SK-MEL-5 (cell line): ENCODE measurements at places on chromosomes 12 and 14.

DNA sequence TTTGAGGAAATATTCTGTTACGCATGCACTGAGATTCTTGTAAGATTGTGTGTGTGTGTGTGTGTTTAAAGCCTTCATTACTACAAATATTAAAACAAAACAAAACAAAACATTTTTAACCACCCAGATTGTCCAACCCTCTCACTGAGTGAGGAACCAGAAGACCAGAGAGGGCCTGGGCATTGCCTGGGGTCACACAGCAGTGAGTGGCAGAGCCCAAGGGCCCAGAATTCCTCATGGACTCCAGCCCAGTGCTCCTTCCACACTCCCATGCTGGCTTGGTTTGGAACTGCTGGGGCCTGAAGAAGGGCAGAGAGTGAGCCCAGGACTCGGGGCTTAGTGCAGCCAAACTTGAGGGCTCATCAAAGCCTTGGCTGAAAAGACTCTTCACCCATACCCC is 1.6 kb upstream of the OTUB2 start:
- DNase-seq, result no peak

DNA sequence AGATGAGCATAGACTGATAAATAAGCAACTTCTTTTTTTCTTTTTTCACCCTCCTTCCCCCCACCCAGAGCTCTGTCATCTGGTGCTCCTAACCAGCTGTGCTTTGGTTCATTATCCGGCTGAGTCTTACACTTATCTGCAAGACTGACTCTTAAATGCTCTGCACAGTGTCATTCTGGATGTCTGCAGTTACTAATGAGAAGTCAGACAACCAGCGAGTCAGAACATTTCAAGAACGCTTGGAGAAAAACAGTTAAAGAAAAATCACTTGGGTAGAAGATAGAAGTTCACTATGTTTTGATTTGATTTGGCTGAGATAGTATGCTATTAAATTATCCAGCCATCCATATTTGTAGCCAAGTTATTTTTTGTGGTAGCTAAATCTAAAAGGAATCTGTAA is 328.9 kb upstream of the PRICKLE1 start:
- no peak for DNase-seq

GRCh38 chr14:37114002-37114401 is 58.4 kb downstream of the SLC25A21 start:
- DNase-seq, result no peak

- no peak for DNase-seq
These were observed 84.1 kb upstream of the RESF1 start for GRCh38 chr12:31874961-31875608.

GRCh38 chr12:92218394-92219077 is 72.9 kb upstream of the BTG1 start:
- no peak for DNase-seq

- DNase-seq, result no peak
These were observed 106.4 kb downstream of the PRKD1 start for GRCh38 chr14:29821242-29821641.

DNA sequence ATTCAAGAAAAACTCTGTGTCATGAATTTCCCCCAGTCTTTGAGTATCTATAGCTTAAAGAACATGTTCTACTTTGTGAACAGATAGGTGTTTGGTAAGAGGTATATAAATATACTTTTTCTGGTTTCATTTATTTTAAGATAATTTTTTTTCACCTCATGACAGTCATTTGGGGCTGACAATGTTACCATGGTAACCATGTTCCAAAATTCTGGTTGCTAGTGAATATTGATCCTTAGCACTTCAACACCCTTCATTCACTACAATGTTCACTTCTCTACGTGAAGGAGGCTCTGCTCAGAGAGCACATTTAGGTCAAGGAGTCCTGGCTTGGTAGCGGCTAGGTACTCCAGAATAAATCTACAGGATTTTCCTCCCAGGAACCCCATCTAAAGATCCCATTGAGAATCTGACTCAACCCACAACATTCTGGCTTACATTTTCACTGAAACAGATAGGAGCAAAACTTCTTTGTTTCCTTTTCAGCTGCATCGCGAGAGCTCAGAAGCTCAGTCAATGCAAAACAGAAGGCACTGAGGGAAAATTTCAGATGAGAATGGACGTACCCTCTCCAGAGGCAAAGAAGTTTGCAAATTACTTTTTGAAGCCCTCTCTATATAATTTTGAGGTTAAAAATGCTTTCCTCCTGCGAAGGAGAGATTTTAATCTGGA is 93.6 kb downstream of the ARF6 start:
- no peak for DNase-seq
